Head of caudate nucleus (tissue), 42 donors: ENCODE measurements at places on chromosomes 16 and 17.
A peak's percentile ranks its signal among the peaks of the same experiment; 100 is the strongest.

GRCh38 chr17:7466639-7467341, 12.6 kb downstream of the ZBTB4 start:
- DNase-seq, result no peak

DNA sequence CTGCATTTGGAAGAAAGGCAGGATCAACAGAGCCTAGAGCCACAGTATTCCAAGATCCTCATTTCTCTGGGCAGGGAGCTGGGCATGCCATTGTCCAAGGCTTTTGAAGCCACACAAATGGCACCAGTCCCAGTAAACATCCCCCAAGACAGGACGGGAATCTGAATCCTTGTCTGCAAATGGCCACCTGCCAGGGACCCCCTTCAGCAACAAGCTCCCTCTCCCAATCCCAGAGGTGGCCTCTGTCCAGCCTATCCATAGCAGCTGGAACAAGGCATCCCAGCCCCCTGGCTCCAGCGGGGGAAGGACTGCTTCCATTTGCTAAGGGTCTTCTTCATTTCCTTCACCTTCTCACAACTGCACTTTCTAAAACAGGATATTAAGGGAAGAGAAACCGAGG, 204.4 kb downstream of the C16orf78 start:
- DNase-seq, result no peak

GRCh38 chr17:74309902-74310301, 16.1 kb upstream of the KIF19 start:
- no peak for DNase-seq

DNA sequence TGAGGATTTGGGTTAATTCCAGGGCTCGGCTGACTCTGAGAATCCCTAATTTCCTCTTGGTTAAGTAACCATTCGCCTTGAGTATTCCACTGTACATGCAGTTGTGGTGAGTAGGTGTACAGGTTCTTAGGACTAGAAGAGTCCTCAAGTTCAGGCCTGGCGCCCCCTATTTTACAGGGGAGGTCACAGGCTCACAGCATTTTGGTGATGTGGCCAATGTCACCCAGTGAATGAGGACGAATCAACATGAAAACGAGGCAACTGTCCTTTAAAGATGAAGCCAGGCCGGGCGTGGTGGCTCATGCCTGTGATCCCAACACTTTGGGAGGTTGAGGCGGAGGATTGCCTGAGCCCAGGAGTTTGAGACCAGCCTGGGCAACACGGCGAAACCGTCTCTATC, 55.4 kb downstream of the ABCC6 start:
- DNase-seq, result no peak

DNA sequence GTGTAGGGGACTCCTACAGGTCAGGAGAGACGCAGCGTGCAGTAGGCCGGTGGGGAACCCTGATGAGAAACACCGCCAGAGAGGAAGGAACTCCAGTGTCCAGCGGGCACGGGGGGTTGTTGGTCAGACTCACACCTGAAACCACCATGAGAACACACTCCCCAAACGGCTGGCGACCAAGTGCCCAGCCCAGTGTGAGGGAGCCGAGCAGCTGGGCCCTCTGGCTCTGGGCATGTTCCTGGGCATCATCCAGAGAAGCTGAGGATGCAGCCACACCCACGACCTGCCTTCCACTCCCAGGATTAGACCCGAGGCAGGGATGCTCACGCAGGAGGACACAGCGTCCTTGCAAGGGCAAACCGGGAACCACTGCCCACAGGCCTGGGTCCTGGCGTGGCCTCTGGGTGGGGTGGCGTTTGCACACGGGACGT, 108.3 kb upstream of the ZNF750 start:
- DNase-seq, result no peak

GRCh38 chr16:58511933-58512815, 3.1 kb upstream of the SETD6 start:
- DNase-seq, result peak; percentile 68

- no peak for DNase-seq
These were observed 1.2 kb downstream of the IL4R start for GRCh38 chr16:27314986-27315332.

DNA sequence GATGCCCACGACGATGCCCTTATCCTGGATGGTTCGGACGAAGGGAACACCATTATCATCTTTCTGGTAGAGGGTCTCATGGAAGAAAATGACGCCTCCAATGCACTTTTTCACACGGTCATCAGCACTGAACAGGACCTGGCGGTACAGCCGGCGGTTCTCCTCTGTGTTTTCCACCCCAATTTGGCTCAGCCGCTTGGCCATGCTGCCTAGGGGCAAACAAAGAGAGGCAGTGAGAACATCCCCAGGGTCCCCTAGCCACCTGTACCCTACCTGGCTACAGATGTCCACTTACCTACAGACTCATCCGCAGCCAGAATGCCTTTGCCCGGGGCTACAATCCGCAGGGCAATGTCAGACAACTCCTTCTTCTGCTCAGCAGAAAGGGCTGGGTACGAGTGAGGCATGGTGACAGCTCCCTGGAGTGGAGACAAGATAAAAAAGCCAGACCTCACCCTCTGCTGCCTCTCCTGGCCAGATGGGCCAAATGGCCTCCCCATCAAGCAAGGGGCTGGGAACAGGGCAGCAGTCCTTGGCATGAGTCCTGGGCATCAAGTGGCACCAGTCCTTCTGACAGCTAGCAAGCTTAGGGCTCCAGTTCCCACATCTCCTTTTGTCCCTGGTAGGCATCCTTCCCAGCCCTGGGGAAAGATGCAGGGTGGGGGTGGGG, 1.4 kb downstream of the ALDOC start:
- peak; percentile 54 for DNase-seq

- DNase-seq, result peak; percentile 86
These were observed 54.8 kb downstream of the SPECC1 start for GRCh38 chr17:20063665-20064648.

DNA sequence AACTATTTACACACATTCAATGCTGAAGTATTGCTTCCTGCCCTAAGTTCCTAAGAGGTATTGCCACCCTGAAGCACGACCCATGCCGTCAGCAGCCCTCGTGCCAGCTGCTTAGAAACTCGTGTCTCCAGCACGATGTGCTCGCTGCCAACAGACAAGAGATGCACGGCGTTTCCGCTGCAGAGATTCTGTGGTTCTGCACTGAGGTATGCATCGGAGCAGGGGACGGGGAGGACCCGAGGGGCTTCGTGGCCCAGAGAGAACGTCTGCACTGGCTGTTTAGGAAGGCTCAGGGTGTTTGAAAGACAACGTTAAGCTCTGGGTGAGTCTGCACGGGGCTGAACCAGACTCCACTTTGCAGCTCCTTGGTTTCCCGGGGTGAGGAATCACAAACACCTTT, 82.7 kb upstream of the CREBBP start:
- no peak for DNase-seq

DNA sequence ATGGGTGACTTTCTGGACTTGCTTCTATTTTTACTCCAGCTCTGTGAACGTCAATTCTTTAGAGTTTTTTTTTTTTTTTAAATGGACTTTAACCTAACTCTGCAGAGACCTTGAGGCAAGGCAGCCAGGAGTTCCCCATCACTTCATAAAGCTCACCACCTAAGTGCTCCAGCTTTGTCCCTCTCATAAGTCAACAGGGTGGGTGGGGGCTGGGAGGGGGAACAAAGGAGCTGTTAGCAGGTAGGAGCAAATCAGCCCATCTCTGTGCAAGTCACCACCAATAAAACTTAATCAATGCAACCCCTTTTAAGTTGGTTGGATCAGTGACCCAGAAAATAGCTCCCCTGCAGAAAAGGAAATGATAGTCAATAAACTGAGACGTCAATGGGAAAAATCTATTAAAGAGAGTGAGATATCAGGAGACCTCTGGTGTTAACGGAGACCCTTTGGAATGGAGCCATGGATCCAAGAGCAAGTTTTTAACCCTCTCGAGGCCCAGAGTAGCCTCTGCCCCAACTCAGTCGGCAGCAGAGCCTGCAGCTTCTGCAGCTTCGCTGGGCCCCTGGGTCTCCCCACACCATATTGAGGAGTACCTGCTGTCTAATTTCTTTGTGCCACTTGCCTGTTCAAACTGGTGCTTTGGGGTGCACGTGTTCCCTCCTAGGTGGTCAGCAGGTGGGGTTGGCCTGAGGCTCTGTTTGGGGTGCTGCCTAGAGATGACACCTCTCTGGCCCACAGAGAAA, 27.6 kb upstream of the ETV4 start:
- no peak for DNase-seq

DNA sequence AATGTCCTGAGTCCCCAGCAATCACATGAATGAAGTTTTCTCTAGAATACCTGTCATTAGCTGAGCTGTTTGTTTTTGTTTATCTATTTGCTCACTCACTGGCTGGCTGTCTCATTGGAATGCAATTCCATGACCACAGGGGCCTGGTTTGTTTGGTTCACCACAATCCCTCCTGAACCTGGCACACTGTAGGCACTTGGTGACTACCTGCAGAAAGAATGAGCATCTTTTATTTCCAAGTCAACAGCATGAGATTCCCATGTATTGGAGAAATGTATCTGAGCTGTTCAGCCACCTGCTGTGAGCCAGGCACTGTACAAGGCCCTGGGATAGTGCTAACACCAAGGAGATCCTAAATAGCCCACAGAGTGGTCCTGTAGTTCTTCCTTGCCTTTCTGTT, 345.1 kb downstream of the XYLT1 start:
- no peak for DNase-seq

DNA sequence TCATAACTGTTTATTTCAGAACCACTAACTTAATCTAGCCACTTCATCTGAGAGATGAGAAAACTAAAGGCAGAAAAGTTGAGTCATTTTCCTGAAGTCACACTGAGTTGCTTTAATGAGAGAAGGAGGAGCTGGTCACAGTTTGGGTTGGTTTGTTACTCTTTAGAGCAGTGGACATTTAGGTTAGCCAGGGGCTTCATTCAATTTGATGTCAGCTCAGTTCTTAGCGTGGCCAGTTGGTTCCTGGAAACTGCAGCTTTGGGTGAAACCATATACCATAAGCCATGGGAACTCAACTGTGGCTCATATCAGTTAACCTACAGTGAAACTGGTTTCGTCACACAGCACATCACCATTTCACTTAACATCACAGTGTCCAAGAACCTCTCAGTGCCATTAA, 59.2 kb upstream of the ADORA2B start:
- no peak for DNase-seq
